ENCODE measurements at places on chromosomes 3 and 15.
A peak's percentile ranks its signal among the peaks of the same experiment; 100 is the strongest.

DNA sequence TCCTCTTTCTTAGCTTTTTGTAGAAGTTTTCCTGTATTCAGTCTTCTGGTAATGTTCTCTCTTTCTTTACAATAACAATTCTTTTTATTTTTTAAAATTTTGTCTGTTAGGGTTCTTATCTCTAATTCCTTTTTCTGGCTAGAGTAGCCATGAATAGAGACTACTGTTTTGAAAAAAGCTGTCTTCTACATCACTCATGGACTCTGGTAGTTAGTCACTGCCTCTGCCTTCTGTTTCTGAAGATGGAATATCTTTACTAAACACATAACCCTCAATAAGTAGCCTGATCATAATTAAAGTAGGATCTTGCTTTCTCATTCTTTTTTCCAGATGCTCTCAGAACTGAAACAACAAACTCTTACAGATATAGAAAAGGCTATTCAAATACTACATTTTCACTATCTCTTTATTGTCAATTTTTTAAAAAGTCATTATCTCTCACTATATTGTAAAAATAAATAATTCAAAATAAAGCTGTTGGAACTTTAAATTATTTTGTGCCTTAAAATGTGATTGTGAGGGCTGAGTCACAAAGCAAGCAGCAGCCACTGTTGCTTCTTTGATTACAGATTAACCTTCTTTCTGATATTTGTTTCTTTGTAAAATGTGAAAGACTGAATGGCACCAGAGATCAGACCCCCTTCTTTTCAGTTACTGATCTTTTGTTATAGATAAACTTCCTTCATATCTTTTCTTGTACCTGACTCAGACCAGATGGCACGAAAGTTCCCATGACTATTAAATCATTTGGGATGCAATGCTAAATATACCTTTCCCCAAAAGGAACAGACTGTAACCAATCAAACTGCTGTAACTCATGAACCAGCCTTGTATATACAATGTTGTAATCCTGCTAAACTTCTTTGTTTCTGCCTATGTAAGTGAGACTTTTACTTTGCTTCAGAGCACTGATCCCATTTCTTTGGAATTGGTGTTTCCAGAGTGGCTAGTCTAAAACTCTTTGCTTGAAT is 1159.5 kb downstream of the IGSF11 start:
- no peak for DNase-seq

GRCh38 chr15:58440158-58440910 is 8.5 kb downstream of the LIPC start:
- DNase-seq: peak; percentile 97

- no peak for DNase-seq
Observed at GRCh38 chr3:165640970-165641369, 196.3 kb downstream of the BCHE start.

DNA sequence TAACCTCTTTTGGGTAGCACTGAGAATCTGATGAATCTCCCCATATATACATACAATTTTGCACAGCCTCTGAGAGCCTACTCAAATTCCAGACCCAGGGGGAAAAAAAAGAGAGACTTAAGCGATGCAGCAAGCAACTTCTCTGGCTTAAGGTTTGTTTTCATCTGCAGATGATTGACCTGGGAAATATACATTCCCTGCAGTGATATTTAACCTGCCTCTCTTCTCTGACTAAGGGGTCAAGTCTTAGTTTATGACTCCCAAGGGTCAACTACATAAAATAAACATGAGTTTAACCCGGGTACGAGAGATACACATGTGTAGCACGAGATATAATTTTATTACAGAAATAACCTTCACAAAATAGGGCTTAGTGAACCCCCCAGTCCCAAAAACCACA is 737.8 kb downstream of the TUSC7 start:
- no peak for DNase-seq

DNA sequence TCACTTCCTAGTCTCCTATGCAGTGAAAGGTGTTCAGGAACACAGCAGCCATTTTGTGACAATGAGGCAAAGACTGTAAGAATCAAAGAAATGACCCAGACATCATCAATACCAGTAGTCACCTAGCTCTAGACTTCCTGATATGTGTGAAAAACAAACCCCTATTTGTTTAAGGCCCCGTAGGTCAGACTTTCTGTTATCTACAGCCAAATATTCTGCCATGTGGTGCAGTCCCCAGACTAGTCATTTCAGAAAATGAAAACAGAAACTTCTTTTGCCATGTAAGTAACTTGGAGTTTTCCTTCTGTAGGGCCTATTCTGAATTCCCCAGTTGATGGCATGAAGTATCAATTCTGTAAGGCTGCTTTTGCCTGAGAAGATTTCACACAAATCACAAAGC is 181.7 kb upstream of the SNTN start:
- no peak for DNase-seq
